Calu3 (cell line): ENCODE measurements at places on chromosomes 7 and 10. TPM values are rescaled to one million over a fixed set of nuclear protein-coding genes. Genes with fewer than 3 reads are reported as not detected.

- DNase-seq: no peak
Measured at GRCh38 chr7:98362517-98362916, 38.4 kb downstream of the BAIAP2L1 start.

DNA sequence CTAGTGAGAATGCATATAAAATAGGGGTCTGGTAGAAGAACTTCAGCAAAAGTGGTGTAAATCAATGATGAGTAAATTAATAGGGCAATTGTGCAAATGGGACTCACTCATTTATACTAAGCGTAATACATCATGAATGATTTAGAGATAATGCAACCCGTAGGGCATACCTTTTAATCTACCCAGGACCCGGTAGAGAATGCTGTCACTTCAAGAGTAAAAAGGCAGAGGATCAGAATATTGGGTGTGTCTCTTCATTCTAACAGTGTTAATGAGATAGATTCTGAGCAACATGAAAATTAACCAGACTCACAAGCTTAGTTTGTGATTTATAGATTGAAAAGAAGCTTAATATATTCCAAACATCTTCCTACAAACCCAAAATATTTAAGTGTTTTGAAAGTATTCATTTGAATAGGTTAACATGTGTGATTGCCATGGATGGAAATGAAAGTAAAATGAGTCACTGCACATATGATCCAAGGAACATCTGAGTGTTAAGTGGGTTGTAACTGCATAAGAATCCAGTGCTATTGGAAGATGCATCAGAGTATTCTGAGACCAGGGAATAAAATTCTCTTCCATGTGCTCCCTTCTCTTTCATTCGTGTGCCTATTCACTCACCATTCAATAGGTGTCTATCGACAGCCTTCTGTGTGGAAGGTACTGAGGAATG lies 690.6 kb downstream of the AUTS2 start:
- DNase-seq: no peak

GRCh38 chr10:75276069-75276872 lies 40.5 kb upstream of the COMTD1 start:
- peak; percentile 55 for DNase-seq

DNA sequence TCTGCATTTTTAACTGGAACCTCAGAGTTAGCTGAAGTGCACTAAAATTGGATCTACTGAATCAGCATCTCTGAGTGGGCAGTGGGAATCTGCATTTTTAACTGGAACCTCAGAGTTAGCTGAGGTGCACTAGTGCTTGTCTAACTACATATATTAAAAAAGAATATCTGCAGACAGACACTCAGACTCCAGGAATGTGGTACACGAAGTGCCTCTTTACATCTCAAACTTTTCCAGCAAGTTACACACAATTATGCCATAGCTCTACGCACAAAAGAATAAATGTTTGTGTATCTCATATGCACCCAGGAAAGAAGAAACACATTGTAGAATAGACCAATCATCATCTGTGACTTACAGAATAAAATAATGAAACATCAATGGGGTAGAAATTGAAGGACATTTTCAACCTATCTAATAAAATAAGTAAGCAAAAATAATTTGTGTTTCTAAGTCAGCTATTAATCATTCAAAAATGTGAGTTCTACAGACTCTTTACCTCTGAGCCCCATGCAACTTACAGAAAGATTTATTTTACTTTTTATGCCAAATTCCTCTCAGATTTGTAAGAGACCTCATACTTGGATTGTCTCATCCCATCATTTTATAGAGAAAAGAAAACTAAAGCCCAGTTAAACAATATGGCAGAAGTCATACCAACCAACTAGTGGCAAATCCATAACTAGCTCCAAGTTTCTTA lies 28.3 kb downstream of the PPP1R3A start:
- no peak for DNase-seq

DNA sequence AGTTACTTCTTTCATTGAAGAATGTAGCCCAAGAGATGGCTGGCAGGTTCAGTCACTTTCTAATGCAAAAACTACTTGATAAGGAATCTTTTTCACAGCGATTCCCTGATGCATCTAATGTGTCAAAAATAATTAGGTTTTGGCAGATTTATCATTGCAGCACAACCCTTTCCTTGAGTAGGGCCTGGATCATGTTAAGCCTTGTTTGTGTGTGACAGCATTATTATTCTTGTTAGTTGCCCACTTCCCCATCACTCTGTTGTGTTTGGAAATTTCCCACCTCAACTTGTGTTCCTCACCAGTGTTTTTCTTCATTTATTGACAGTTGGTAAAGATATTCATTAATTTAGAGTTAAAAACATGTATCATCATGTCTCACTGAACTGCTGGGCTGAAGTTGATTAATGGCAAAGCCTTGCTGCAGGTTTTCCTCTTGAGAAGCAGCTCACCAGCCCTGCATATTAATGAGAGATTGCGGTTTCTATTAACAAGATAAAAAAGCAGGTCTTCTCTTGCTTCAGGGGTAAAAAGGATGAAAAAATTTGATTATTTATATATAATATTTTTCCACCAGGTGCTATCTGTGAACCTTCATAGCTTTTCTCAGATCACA lies 233.3 kb upstream of the MDFIC start:
- no peak for DNase-seq

DNA sequence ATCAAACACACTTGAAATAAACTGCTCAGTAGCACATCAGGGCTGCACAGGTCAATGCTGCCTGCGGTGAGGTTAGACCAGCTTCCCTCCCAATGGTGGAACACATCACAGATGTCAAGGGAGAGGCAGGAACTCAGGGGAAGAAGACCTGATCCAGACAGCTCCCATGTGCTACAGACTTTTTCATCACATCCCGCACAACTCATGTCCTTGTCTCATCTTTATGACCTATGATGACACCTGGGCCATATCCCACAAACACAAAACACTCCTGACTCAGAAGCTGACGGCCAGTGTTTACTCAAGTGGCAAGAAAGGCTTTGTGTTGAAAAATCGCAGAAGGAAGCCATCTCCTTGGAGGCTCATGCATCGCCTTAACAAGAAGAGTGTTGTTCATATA lies 91.6 kb downstream of the HTR5A start:
- DNase-seq: no peak

DNA sequence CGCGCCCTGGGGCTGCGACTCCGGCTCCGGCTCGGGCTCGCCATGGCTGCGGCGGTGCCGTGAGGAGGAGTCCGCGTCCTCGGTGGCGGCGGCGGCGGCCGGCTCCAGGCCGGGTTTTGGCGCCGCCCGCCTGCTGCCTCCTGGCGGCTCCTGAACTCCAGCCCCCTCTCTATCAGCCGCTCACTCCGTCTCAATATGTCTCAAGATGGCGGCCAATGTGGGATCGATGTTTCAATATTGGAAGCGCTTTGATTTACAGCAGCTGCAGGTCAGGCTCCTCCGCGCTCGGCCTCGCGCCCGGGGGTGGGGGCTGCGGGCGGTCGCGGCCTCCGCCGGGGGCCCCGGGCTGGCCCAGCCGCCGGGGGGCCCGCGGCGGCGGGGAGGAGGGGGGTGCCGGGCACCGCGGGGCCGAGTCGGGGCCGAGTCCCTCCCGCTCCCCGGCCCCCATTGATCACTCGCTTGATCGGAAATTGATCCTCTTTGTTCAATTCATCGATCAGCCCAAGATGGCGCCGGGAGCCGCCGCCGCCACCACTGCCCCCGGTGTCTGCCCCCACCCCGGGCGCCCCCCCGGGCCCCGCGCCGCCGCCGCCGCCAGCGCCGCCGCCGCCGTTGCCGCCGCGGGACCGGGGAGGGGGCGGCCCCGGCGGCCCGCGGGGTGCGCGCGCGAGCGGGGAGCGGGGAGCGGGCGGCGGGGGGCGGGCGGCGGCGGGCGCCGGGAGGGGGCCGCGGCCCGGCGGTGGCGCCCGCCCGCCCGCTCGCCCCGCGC lies 1.4 kb upstream of the CUX1 start:
- peak; percentile 66 for DNase-seq

GRCh38 chr10:102656791-102657371 lies 12.6 kb downstream of the TRIM8 start:
- no peak for DNase-seq

DNA sequence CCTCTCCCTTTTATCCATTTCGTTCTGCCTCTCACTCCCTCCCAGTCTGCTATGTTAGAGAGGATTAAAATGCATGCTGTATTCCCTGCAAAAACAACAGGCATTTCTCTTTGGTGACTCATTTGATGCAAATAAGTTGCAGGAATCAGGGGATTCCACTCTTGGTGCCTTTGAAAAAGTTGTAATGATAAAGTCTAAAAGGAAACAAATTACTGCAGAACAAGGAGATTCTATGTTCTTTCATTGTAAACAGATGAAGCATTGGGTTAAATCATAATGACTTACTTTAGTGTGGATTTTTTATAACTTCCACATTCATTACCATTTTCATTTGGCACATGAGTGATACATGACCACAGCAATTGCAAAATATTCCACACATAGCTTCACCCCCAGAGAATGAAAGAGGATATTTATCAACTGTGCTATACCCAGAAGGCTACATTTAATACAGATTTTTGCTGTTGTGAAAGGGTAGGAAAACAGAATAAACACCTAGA lies 33.4 kb upstream of the ABLIM1 start:
- DNase-seq: no peak

DNA sequence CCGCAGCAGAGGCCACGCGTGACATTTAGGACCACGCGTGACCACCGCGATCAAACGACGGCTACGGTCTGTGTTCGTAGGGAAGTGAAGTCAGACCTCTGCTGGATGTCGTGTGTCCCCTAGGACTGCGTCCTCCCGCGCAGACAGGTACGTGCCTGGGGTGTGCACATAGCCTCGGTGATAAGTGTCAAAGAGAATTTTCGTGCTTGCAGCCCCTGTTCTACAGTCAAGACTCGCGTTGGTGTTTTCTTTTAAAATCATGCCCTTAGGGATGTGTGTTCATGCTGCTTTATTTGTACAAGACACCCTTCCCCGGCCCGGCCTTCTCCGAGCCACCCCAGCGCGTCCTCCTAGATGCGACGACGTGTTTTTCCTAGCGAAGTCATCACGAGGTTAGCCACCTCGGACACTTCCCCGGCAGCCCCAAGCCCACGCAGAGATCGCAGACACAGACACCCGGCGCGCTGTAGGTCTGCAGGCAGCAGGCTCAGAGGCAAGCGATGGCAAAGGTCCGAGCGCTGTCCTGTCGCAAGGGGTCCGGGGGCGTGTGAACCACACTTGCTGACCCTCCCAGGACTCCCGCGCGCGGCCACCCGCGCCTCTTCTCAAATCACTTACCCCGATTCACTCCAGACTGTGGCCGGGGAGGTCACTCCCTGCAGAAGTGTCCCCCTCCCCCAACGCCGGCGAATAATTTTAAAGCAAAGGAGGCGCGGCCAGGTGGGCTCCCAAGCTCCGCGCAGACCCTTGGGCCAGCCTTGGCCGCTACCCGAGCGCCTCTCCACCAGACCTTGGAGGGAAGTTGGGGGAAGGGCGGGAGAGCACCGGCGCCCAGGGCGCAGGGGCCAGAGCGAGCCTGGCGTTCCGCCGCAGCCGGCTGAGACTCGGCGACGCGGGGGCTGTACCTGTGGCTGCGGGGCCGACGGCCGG lies 552 bp downstream of the MKX start:
- DNase-seq: no peak

DNA sequence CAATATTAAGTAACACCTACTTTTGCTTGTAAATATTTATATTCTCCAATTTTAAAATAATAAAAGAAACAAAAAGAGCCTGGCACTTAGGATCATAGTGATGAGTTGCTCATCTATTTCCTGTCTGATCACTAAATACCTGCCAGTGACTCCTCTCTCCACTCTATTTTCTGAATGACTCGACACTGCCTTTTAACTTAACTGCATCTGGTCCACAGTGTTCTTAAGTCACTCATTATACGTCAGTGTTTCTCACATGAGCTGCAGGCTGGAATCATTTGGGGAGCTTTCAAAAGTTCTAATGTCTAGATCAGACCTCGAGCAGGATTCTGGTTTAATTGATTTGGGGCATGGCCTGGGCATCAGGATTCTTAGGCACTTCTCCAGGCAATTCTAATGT lies 78.0 kb upstream of the AGBL3 start:
- DNase-seq: no peak

DNA sequence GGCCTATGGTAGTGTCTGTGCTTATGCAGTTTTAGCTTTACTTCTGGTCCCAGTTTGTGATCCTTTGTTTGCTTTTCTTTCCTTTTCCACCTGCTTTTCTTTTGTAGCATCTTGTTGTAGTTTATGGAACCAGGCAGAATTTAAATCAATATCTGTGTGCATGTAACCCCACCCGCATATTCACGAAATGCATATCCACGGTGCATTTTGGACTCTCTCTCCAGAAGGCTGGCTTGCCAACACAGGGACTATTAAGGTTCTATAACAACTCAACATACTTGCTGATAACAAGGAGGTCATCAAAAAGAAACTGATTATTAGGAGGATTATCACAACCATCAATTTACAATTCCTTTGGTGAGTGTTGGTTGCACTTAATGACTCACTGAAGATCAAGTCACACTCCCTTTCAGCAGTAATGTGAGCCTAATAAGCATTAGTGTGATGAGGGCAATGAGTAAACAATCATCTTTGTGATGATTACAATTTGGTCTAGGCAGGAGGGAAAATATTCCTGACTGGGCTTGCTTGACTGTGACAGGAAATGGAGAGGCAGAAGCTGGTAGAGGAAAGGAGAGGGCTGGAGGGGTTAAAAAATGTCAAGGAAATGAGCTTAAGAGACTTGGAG lies 378.6 kb downstream of the REEP3 start:
- no peak for DNase-seq

DNA sequence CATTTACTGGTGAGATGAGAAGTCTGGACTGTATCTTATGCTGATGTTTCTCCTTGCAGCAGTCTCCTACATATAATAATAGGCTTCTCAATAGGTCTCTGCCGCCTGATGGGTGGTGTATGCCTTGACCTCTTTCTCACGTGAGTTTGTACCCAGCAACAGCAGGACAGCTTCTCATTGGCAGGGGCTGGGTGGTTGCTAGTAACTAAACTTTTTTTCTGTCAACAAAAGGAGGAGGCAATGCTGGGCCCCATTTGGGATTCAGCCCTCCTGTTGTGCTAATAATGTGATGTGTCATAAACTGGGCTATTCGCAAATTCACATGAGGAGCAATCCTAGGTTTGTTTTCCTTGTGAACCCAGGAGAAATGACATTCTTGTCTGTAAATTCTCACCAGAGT lies 533.6 kb downstream of the GATA3 start:
- no peak for DNase-seq

The ASB4 gene
- total RNA-seq: 0.47 TPM in 1 of 2 replicates, not detected in the other

The DENND2A gene
- not detected in 2 replicates for total RNA-seq

The RSPH10B2 gene
- total RNA-seq: 0.29 and 0.71 TPM in 2 replicates

The HOGA1 gene
- total RNA-seq: 7.8 and 7.9 TPM in 2 replicates

The ZNF239 gene
- 10.8 and 10.9 TPM in 2 replicates for total RNA-seq

The MNX1 gene
- total RNA-seq: 28.4 and 30.3 TPM in 2 replicates

The ATOH7 gene
- not detected in 2 replicates for total RNA-seq

The HOXA10 gene
- total RNA-seq: 11.8 and 12.1 TPM in 2 replicates

The CUZD1 gene
- 0.93 and 1.5 TPM in 2 replicates for total RNA-seq

The MOGAT3 gene
- total RNA-seq: not detected in 2 replicates

The PTN gene
- 0.35 and 0.54 TPM in 2 replicates for total RNA-seq

The IGFBP1 gene
- total RNA-seq: 3.3 and 6.1 TPM in 2 replicates

The PARD3 gene
- 57.6 and 62.4 TPM in 2 replicates for total RNA-seq

The EPDR1 gene
- total RNA-seq: 51.8 and 60.5 TPM in 2 replicates

The SSC4D gene
- total RNA-seq: 0.51 TPM in 1 of 2 replicates, not detected in the other

The FOXP2 gene
- 1.6 and 2.5 TPM in 2 replicates for total RNA-seq

The GRM3 gene
- not detected in 2 replicates for total RNA-seq
